NCI-H2081 treated with DMSO at 0.1 percent for 48 hours (cell line): ENCODE measurements at places on chromosomes 12 and 14.

DNA sequence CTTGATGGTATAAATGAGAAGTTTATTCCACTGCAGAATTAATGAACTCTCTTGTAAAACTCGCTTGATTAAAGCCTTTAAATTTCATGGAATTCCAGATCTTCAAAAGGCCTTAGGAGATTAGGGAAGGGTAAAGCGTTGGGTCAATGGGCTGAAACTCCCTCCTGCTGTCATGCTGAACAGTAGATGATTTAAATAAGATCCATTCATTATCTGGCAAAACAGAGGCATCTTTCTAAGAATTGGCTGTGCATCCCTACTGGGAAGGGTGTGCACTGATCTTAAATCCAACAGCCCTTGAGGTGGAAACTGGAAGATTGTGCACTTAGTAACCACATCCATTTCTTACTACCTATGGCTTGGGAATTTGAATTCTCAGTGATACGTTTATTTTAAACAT lies 56.0 kb downstream of the PLCZ1 start:
- DNase-seq: no peak

GRCh38 chr12:12017798-12018197 lies 52.9 kb upstream of the BCL2L14 start:
- DNase-seq: no peak

DNA sequence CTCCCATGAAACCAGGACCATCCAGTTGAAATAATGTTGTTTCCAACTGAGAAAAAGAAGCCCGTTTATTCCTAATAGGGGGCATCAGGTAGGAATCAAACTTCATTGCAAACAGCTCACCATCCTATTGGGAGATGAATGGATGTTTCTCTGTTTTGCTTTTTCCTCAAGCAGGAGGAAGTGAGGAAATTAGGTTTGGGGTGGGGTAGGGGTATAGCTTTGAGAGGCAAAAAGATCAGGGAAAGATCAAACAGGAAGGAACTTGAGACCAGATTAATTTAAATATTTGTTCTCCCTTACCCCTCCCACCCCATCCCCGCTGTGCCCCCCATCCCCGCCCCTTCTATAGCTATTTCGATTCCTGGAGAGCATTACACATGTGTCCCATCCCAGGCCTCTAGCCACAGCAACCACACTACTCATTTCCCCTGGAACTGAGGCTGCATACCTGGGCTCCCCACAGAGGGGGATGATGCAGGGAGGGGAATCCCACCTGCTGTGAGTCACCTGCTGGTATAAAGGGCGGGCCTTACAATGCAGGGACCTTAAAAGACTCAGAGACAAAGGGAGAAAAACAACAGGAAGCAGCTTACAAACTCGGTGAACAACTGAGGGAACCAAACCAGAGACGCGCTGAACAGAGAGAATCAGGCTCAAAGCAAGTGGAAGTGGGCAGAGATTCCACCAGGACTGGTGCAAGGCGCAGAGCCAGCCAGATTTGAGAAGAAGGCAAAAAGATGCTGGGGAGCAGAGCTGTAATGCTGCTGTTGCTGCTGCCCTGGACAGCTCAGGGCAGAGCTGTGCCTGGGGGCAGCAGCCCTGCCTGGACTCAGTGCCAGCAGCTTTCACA lies at the start of gene IL23A:
IL23A (plus strand) TSS at position 577 of the 850 bp plus-strand sequence; CDS start at position 738, 161 bp downstream.
- DNase-seq: no peak

DNA sequence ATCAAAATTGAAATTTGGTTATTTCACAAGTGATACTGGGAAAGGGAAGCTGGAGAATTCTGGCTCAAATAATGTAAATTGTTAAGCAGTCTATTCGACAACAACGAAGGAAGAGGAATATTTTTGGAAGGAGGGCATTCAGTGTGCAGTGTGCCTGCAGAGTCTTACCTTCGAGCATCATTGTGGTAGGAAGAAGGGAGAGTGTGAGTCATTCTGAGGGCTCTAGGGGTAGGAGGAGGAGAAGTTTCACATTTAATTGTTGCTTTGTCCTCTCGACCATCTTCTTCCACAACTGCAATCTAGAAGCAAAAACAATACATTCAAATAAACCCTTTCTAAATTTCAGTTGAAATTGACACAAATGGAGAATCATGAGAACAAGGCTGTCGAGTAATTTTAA lies 263.0 kb downstream of the ACSS3 start:
- no peak for DNase-seq

- DNase-seq: no peak
Observed at GRCh38 chr14:98959958-98960616, 311.9 kb downstream of the BCL11B start.

- no peak for DNase-seq
Observed at GRCh38 chr12:91100906-91101305, 10.4 kb downstream of the LUM start.

GRCh38 chr12:79973801-79974200 lies 38.9 kb upstream of the PPP1R12A start:
- DNase-seq: no peak

GRCh38 chr12:27952510-27952909 lies 20.0 kb downstream of the PTHLH start:
- no peak for DNase-seq

DNA sequence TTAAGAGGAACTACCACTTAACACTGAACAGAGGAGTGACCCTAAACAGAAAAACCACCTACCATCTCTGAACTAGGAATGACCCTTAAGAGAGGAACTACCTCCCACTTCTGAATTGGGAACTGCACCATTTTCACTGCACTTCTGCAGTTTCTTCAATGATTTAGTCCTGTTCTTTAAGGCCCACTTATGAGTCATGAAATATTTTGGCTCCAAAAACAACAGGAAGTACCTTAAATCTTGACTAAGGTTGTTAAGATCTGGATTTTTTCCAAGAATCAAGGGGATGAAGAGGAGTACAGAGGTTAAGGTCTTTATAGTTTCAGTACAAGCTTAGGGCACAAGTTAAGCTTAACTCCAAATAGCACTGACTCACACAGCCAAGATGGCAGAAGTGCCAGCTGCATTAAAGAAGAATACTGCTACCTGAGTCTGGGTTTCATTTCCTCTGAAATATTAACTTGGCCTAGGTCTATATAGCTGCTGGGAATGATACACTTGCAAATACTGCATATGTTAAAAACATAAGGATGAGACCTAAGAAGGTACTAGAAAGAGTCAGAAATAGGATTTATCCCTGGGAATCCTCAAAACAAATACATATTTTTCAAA lies 4.2 kb downstream of the NPC2 start:
- no peak for DNase-seq

DNA sequence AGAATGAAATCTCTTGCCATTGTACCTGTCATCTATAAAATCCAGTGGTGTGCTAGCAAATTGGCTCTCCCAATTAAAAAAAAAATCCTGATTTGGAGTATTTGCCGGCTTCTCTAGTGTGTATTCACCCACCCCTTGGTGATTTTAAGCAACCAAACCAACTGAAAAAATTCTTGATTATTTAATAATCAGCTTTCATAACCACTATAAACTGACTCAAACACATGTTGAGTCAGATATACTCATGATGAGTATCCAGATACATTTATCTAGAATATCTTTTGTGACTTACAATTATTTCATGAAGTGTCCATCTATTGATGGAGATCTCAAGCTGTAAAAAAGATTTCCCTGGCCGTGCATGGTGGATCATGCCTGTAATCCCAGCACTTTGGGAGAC lies 205.4 kb downstream of the RASSF9 start:
- no peak for DNase-seq

GRCh38 chr12:18837025-18837424 lies 99.1 kb downstream of the CAPZA3 start:
- DNase-seq: no peak

GRCh38 chr12:104533134-104533533 lies 76.4 kb downstream of the CHST11 start:
- DNase-seq: no peak

GRCh38 chr12:53105256-53105655 lies 2.0 kb downstream of the SOAT2 start:
- DNase-seq: no peak

GRCh38 chr12:94516985-94517384 lies 57.3 kb upstream of the CEP83 start:
- no peak for DNase-seq

GRCh38 chr12:31477687-31478086 lies 113.2 kb downstream of the DENND5B start:
- DNase-seq: no peak

DNA sequence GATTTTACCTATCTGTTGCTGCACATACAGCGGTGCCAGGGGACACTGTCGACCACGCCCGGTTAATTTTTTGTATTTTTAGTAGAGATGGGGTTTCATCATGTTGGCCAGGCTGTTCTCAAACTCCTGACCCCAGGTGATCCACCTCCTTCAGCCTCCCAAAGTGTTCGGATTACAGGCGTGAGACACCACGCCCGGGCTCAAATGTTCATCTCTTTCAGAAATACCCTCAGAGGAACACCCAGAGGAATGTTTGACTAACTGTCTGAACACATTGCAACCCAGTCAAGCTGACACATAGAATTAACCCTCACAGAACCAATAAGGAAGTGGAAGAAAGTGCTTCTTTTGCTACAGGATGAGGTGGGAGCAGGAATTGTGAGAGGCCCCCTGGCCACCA lies 15.0 kb upstream of the ETFBKMT start:
- DNase-seq: no peak

GRCh38 chr12:89870413-89871184 lies 162.0 kb upstream of the ATP2B1 start:
- no peak for DNase-seq

GRCh38 chr12:62839869-62840660 lies 94.9 kb downstream of the PPM1H start:
- no peak for DNase-seq

DNA sequence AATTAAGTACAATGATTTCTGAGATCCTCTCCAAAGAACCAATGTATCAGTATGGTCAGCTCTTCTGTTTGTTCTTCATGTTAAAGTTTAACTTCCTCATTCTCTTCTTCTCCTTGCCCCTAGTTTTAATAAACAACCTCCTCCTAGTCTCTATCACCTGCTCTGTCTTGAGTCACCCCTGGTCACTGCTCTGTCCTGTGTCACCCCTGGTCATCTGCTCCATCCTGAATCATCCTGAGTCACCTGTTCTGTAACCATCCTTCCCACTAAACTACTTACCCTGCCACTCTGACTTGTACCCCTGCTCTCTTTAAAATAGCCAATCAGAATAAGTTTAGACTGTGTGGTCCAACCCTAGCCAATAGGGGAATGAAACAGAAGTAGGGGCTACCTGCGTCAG lies 100.5 kb downstream of the ALG10B start:
- no peak for DNase-seq

DNA sequence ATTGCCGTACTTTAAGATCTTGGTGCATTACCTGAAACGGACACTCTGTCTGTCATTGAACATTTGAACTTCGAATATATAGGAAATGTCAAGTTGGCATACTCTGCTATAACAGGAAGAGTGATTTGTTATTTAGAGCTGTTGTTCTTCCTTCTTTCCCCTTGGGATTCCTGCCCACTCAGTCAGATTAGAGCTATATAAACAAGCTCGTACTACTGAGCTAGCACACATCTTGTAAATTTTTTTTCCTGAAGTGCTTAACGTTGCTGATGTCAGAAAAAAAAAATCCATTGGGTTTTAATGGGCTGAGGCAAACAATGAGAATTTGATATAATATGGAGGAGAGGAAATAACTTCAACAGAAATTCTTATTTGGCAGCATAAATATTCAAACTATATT lies 26.8 kb downstream of the RGS6 start:
- no peak for DNase-seq

GRCh38 chr12:160858-161257 lies 53.1 kb downstream of the SLC6A12 start:
- no peak for DNase-seq

- DNase-seq: no peak
Observed at GRCh38 chr14:79483477-79484388, 727.6 kb downstream of the DIO2 start.

DNA sequence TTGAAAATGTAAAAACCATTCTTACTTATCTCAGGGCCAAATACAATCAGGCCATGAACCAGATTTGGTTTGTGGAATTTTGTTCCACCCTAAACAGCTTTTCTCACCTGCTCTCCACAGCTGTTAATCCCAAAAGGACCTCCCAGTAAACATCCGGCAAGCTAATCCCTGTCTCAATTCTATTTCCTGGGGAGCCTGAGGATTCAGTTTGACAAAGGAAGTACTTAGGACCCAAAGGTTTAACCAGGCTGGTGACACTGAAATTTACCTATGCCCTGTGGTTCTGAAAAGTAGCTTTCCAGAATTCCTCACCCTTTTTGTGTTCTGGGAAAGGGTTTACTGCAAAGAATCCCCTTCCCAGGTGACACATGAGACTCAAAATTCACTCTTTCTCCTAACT lies 15.0 kb downstream of the CAPZA3 start:
- no peak for DNase-seq

GRCh38 chr12:108805136-108805535 lies 52.2 kb downstream of the SSH1 start:
- DNase-seq: no peak

- DNase-seq: no peak
Observed at GRCh38 chr12:1562813-1563407, 31.5 kb downstream of the FBXL14 start.

DNA sequence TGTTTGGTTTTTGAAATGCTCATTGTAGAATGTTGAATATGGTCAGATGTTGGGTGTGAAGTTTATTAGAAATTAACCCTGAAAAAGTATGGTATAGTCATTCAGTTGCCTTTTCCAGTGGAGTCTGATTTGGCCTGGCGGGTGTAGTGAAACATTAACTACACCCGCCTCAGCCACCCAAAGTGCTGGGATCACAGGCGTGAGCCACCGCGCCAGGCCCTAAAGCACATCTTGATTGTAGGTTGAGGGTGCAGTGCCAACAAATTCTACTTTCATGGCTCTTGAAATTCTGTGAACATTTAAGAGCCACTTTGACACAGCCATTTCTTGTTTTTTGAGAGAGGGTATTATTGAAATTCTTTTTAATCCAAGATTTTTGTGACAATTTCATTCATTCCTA lies 624.9 kb downstream of the DIO2 start:
- DNase-seq: no peak

DNA sequence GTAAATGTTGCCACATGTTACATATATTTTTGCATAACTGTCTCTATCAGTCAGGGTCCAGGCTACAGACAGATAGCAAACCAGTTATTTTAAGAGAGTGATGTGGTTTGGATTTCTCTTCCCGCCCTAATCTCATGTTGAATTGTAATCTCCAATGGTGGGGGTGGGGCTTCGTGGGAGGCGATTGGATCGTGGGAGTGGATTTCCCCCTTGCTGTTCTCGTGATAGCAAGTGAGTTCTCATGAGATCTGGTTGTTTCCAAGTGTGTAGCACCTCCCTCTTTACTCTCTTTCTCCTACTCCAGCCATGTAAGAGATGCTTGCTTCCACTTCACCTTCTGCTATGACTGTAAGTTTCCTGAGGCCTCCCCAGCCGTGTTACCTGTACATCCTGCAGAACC lies 704.2 kb upstream of the TBX3 start:
- no peak for DNase-seq

GRCh38 chr12:74816398-74817175 lies 279.0 kb downstream of the ATXN7L3B start:
- DNase-seq: no peak
